ENCODE measurements at places on chromosomes 7 and 10. TPM values are rescaled to one million over a fixed set of nuclear protein-coding genes. Genes with fewer than 3 reads are reported as not detected.
A peak's percentile ranks its signal among the peaks of the same experiment; 100 is the strongest.

- H3K36me3 ChIP-seq = no peaks in the 10 kb centered on the region
- peaks cover 54% of the 10 kb centered on the region for H3K4me1 ChIP-seq
- DNase-seq = peak; percentile 84
- H3K4me3 ChIP-seq = peak overlapping the region; percentile 8
These were observed 162.7 kb downstream of the AVL9 start for GRCh38 chr7:32658034-32658433.

GRCh38 chr7:94396037-94396431, 1.3 kb downstream of the COL1A2 start:
- no peaks in the 10 kb centered on the region for H3K4me1 ChIP-seq
- no peak overlapping the region for H3K4me3 ChIP-seq
- H3K36me3 ChIP-seq = no peaks in the 10 kb centered on the region

- H3K36me3 ChIP-seq = no peaks in the 10 kb centered on the region
- H3K4me1 ChIP-seq = no peaks in the 10 kb centered on the region
- no peak for DNase-seq
- H3K4me3 ChIP-seq = no peak overlapping the region
- no peak overlapping the region for H3K27ac ChIP-seq
These were observed 20.4 kb downstream of the LRMDA start for GRCh38 chr10:75451831-75452230.

PLEKHS1 gene
- total RNA-seq = not detected

PON3 gene
- total RNA-seq = 2.6 TPM

Data from HCT116 (cell line).